Endothelial cell of umbilical vein (primary cell): ENCODE measurements at places on chromosomes 2 and 18. TPM values are rescaled to one million over a fixed set of nuclear protein-coding genes. Genes with fewer than 3 reads are reported as not detected.

DNA sequence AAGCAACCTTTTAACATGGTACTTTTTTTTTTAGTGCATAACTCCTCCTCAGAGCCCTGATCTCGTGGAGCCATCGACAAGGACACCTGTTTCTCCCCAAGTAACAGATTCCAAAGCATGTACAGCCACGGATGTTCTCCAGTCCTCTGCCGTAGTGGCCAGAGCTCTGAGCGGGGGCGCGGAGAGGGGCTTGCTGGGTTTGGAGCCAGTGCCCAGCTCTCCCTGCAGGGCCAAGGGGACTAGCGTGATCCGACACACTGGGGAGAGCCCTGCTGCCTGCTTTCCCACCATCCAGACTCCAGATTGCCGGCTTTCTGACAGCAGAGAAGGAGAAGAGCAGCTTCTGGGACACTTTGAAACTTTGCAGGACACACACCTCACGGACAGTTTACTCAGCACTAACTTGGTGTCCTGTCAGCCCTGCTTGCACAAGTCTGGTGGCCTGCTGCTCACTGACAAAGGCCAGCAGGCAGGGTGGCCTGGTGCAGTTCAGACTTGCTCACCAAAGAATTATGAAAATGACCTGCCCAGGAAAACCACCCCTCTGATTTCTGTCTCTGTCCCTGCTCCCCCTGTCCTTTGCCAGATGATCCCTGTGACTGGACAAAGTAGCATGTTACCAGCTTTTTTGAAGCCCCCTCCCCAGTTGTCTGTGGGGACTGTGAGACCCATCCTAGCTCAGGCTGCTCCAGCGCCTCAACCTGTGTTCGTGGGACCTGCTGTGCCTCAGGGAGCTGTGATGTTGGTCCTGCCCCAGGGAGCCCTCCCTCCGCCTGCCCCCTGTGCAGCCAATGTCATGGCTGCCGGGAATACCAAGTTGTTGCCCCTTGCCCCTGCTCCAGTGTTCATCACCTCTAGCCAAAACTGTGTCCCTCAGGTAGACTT, 4.5 kb downstream of the KLF11 start:
- no peak for DNase-seq

- DNase-seq: no peak
These were observed 88.1 kb downstream of the PLEKHM3 start for GRCh38 chr2:207937253-207937652.

DNA sequence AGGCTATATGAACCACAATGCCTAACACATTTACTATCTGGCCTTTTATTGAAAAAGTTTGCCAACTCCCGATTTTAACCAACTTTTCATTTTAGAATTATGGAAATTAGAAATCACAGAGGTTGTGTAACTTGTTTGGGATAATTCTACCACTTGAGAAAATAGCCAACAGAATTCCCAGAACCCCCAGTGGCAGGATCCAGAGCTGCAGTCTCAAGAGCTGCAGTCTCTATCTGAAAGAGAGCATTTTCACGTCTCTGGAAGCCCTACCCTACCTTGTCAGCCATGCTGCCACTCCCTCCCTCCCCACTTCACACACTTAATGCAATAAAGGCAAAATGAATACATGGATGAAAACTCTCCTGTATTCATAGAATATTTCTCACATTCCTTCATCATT, 23.4 kb upstream of the TSPYL6 start:
- no peak for DNase-seq

RPL37A gene
- total RNA-seq: 2,628 and 2,952 TPM in 2 replicates
